Activated T-helper 1 cell treated with anti-CD3 and anti-CD28 coated beads, Interleukin-2, amount 50 U/mL, for 16 hours (primary cell): ENCODE measurements at places on chromosomes 1 and 21.

DNA sequence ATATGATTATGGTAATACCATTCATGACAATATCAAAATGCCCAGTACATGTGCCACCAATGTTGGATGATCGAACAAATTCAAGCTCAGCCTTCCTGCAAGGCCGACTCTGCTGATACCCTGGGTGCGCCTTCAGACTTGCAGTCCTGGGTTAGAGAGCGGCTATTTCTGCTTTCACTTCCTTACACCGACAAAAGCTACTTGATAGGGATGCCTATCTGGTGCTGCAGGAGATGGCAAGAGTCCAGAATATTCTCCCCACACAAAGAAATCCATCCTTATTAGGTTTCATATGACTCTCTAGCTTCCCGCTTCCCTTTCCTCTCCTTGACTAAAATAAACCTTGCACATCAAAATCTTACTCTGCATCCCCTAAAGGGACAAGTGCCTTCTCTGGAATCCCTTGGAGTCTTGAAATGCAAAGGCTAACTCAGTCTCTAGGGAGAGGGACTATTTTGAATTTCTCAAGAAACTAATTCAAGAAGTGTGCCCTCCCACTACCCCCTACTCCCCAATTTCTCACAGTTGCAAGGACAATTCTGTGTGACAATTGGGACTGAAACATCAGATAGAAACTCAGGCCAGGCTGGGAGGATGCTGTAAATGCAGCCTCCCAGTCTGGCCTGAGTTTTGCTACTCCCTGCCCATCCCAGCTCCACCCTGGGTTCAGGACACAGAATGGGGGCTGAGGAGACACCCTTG is 103.1 kb upstream of the USP24 start:
- no peak for DNase-seq

- DNase-seq = peak; percentile 50
Measured at GRCh38 chr21:20997636-20998455, at the start of gene NCAM2. TSS of gene NCAM2 (plus strand) at chr21:20998409.

- no peak for DNase-seq
Measured at GRCh38 chr1:46812065-46812963, 13.5 kb downstream of the CYP4B1 start.

GRCh38 chr1:208235356-208235981 is 8.7 kb downstream of the PLXNA2 start:
- DNase-seq = no peak

- DNase-seq = no peak
Measured at GRCh38 chr1:50566405-50566804, 143.2 kb upstream of the DMRTA2 start.

DNA sequence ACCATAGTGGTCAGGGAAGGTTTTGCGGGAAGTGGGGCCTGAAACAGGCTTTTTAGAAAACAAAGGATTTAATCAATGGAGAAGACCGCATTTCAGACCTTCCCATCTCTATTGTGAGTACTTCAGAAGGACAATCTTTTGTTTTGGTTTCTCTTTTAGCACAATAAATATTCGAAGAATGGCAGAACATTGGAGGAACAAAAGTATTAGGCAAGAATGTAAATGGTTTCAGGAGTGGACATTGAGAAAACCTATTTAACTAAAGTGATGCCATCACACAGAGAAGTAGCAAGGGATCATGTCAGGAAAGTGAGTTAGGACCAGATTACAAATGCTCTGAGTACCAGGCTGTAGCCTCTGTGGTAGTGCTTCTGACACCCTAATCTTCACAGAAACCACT is 26.8 kb upstream of the UBE2U start:
- no peak for DNase-seq

DNA sequence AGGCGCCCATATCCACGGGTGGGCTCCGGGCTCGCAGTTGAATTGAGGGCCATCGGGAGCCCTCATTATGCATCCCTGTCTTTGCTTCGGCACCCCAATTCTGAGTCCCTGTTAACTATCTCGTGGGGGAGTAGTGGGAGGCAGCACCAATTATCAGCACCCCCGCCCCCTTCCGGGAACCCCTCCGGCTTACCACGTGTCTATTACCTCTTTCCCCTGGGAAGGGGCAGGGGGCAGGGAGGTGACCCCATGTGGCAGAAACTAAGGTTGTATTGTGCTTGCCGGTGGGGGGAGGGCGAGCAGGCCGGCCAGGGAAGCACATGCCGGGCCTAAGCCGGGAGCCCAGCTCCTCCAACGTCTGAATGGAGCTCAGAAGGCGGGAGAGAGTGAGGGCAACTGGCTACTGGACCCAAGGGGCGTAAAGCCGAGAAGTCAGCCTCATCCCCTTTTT is 1.0 kb downstream of the LIN28A start:
- DNase-seq = no peak
